Activated CD8-positive, alpha-beta memory T cell treated with anti-CD3 and anti-CD28 coated beads, Interleukin-2, amount 10 ng/mL, durations not matched to agents 7 days and 5 days (primary cell): ENCODE measurements at places on chromosomes 7 and 10.

DNA sequence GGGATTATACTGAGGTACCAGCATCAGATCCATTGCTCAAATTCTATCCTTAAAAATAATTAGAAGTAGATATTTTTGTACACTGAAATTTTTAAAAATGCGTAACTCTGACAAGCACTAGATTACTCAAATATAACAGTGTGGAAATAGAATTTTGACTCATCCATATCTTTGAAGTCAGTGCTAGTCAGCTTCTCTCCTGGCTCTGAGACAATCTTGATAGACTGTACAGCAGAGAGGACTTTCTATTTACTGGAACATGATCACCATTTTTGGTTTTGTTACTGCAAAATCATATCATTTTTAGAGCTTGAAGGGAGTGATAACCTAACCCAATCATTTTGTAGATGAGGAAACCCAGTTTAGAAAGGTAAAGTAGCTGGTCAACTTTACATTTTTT is 195.0 kb downstream of the MTERF1 start:
- DNase-seq, result no peak

- no peak for DNase-seq
Measured at GRCh38 chr10:14681305-14681704, 93.4 kb downstream of the FAM107B start.

DNA sequence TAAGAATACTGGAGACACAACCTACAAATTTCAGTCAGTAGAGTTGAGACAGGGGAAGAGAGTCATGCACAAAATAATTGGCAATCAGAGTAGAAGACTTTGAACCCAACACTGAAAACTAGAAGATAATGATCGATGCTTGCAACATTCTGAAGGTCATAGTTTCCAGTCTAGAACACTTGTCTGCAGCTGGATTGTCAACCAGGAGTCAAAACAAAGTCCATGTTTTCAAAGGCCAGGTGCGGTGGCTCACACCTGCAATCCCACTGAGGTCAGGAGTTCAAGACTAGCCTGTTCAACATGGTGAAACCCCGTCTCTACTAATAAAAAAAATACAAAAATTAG is 26.8 kb upstream of the SMURF1 start:
- no peak for DNase-seq

DNA sequence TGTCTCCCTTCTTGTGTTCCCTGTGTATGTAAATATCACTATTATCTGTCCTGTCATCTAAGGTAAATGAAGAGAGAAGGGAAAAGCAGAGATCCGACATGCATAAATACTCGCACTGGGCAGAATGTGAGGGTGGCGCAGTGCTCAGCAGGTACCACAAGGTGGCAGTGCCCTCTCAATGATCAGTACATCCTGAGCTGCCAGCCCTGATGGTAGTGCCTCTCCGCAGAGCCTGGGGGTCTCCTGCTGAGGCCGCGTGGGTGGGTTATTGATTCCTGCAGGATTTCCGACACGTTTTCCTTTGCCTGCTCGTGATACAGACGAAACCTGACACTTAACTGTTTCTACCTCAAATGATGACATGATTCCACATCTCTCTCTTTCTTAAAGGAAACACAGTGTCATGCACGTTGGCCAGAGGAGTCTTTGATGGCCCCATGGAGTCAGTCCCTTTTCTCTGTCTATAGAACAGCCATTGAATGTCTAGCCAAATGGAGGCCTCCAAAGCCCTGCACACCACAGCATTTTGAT is 19.8 kb downstream of the RGR start:
- peak; percentile 79 for DNase-seq

GRCh38 chr10:77164616-77165311 is 472.8 kb downstream of the KCNMA1 start:
- DNase-seq, result no peak

DNA sequence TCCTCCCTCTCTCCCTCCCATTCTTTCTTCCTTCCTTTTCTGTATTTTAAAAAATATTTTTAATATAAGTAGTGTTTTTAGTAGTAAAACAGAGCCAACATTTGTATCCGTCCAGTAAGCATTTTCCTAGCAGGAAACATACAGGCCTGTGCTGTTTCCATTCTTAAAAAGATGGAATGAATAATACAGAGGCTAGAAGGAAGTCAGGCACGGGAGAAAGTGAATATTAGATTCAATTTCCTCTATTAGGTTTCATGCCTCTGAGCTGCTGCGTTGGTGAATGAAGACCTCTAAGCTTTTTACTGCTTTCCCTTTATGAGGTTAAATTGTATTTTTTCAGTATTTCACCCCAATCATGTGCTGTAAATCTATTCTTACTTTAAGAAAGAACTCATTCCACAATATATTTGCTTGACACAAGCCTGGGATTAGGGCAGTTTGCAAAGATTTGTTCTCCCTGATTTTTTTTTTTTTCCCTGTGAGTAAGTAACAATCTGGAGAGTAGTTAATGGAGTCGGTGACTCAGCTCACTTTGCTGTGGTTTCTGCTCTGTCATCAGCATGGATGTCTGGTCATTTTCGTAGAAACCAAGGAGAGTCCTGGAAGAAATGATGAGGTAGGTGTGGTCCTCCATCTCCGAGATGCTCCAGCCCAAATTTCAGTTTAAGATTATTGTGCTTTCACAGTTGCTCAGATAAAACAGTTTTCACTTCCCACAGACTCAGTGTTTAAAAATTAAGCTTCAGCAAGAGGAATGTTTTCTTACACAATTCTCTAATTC is 76.1 kb upstream of the PITRM1 start:
- DNase-seq, result no peak

DNA sequence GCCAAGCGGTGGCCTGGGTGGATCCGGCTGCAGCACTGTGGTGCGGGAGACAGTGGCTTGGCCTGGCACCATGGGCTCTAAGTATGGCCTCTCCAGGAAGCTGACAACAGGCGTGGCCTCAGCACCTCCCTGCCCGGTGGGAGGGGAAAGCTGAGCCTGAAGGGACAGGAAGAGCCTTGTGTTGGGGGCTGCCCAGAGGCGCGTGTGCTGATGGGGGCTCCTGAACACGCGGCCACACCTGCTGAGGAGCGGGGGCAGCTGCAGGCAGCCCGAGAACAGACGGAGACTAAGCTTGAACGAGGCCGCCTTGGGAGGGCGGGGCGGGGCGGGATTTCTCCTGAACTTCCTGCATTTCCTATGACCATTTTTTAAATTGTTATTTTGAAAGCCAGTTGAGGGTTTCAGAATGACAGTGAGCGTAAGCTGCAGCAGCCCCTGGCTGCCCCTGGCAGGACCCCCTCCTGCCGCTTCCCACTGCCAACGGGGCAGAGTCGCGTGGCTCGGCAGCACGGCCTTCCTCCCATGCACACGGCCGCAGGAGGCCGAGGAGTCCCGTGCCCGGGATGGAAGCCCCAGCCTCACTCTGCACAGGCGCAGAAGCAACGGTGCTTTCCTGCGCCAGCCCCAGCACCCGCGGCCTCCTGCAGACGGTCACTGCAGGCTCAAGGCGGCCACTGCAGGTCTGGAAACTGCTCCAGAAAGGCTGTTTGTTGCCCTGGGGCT is 43.2 kb downstream of the DPYSL4 start:
- peak; percentile 75 for DNase-seq

- no peak for DNase-seq
Measured at GRCh38 chr10:129871966-129872365, 92.1 kb downstream of the EBF3 start.

DNA sequence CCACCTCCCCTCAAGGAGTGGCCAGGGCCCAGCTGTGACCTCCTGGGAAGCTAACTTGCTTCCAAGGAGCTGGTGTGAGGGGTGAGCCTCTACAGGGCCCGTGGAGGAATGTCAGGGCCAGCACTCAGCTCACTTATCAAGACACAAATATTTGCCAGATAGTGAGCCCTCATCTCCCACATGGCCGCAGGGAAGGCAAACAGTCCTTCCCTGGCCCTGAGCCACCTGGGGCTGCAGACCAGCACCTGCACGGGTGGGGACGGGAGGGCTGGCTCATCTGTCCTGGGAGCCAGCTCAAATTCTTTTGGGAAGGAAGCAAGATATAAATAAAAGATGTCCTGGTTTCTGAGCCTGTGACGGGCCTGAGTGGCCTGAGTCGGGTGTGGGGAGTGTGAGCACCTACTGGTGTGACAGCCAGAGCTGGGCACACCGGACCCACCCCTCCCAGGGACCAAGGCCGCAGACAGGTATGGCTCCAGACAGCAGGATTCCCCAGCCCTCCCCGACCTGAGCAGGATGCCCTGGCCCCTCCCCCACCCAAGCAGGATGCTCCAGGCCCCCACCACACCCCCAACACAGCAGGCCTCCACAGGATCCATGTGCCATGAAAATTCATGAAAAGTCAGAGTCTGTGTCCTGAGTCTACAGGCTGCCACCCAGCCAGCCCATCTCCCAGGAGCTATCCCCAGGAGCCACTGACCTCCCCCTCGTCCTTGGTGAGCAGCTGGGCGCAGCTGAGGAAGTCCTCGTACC is 148.0 kb downstream of the MAPK8 start:
- DNase-seq, result no peak

GRCh38 chr10:22010973-22011408 is 7.5 kb upstream of the DNAJC1 start:
- no peak for DNase-seq

GRCh38 chr10:75229971-75230370 is 5.8 kb downstream of the COMTD1 start:
- DNase-seq, result no peak

DNA sequence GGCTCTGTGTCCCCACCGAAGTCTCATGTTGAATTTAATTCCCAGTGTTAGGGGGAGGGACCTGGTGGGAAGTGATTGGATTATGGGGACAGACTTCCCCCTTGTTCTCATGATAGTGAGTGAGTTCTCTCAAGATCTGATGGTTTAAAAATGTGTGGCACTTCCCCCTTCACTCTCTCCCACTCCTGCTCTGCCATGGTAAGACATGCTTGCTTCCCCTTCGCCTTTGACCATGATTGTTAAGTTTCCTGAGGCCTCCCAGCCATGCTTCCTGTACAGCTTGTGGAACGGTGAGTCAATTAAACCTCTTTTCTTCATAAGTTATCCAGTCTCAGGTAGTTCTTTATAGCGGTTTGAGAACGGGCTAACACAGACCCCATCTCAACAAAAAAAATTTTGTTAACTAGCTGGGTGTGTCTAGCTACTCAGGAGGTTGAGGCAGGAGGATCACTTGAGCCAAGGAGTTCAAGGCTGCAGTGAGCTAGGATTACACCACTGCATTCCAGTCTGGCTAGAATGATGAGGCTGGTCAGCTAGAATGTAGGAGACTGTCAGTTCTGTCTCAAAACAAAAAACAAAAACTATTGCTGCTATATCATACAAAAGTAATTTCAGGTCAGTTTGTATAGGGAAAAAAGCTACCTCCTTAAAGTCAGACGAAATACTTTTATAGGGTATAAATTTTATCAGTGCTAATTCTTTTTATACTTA is 57.7 kb downstream of the ATAD1 start:
- no peak for DNase-seq

DNA sequence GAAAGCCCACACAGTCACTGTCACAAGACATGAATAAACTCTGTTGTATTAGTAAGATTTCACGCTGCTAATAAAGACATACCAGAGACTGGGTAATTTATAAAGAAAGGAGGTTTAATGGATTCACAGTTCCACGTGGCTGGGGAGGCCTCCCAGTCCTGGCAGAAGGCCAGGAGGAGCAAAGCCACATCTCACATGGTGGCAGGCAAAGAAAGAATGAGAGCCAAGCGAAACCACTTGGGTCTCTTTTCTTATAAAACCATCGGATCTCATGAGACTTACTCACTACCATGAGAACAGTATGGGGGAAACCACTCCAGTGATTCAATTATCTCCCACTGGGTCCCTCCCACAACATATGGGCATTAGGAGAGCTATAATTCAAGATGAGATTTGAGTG is 110.2 kb downstream of the ST8SIA6 start:
- DNase-seq, result no peak

- no peak for DNase-seq
Measured at GRCh38 chr7:34807548-34808340, 149.7 kb downstream of the NPSR1 start.

- no peak for DNase-seq
Measured at GRCh38 chr10:61542596-61542995, 89.4 kb upstream of the TMEM26 start.

GRCh38 chr10:17225808-17226207 is 2.2 kb upstream of the VIM start:
- DNase-seq, result no peak

GRCh38 chr7:48170506-48170905 is 752 bp upstream of the ABCA13 start:
- DNase-seq, result no peak

GRCh38 chr7:100567031-100567730 is 6.5 kb downstream of the SAP25 start:
- no peak for DNase-seq

GRCh38 chr7:18565337-18565736 is 69.8 kb downstream of the HDAC9 start:
- no peak for DNase-seq

DNA sequence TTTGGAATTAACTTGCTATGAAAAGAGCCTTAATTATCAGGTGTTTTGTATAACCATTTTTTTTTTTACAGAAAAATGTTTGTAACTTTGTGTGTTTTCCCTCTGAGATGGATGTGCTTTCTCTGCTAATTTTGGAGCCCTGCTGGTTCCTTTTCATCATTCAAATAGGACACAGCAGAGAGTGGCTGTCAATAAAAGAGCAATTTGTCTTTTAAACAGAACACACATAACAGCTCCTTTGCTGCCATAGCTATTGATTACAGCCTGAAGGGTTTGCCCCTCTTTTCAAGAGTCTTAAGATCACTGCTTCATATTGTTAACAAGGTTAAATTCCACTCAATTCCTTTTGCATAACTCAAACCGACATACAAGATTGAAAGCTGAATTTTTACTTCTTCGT is 187.2 kb upstream of the MBL2 start:
- DNase-seq, result no peak

- no peak for DNase-seq
Measured at GRCh38 chr7:115827305-115828045, 203.1 kb downstream of the TFEC start.

DNA sequence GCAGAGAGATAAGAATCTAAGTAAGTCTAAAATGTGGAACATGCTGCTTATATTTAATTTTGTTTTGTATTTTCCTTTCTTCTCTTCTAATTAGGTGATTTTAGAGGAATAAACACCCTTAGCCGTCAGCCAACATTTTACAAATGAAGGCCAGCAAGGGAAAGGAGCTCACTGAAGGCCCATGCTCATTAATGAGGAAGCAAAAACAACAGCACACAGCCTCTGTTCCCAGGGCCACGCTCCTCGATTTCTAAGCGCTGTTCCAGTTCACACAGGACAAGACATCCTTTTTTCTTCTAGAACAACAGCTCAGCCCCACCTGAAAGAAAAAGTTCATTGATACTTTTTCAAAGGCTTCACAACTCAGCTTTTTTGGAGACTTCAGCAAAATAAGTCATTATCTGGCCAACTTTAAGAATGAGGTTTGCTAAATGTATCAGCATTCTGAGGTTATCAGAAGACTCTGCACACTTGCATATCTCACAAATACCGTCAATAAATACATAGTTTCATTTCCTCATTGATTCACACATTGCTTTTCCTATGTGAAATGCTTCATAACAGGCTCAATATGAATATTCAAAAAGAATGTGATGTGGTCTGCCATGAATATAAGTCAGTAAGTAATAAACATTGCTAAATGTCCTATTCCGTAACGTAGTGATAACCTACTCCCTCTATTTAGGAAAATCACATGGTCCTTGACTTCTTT is 34.8 kb upstream of the SFMBT2 start:
- DNase-seq, result no peak

GRCh38 chr7:122199171-122199570 is 55.1 kb upstream of the AASS start:
- DNase-seq, result no peak

GRCh38 chr7:26724795-26725194 is 139.6 kb downstream of the SKAP2 start:
- DNase-seq, result no peak

GRCh38 chr7:41217306-41217705 is 485.6 kb downstream of the INHBA start:
- no peak for DNase-seq
